ENCODE measurements at places on chromosomes 13 and 19.

DNA sequence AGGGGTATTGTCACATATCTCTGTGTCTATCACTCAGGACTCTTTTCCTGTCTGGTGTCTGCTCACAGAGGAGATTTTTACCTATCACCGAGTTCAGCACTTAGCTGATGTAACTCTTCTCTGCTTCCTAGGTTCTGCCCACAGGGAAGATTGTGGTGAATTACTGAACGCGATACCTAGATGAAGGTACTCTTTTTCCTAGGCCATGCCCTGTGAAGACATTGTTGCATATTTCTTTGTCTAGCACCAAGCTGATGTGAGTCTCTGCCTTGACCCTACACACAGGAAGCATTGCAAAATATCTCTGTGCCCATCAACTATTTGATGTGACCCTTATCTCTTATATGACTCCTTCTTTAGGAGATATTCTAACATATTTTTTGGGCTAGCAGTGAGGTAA, 72.1 kb upstream of the ZNF43 start:
- no peak for DNase-seq

DNA sequence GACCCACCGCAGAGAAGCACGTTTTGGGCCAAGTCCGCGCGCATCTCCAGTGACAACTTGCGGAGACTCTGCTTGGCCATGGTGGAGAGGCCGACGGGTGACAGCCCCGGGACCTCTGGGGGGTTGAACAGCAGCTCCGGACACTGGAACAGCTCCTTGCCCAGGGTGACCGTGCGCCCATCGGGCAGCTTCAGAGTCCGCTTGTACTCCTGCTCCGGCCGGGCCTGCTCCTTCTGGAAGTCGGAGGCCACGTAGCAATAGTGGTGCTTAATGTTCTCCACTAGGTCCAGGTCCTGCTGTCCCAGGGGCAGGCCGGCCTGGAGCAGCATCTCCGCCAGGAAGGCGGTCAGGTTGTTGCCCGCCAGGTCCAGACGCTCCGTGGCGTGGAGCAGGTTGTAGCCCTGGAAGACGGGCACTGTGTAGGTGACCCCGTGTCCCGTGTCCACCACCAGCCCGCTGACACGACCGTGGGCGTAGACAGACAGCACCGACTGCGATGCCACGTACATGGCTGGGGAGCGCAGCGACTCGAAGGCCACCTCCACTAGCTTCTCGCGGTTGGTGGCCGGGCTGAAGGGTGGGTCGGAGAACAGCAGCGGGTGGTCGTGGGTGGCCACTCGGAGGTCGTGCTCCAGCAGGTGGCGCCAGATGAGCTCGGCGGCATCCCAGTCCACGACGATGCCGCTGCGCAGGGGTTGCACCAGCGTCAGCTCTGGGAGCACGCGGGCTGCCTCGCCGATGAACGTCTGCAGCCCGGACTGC, 743 bp downstream of the ACTL9 start:
- DNase-seq: no peak

GRCh38 chr13:49521224-49521623, 25.5 kb downstream of the PHF11 start:
- DNase-seq: no peak

DNA sequence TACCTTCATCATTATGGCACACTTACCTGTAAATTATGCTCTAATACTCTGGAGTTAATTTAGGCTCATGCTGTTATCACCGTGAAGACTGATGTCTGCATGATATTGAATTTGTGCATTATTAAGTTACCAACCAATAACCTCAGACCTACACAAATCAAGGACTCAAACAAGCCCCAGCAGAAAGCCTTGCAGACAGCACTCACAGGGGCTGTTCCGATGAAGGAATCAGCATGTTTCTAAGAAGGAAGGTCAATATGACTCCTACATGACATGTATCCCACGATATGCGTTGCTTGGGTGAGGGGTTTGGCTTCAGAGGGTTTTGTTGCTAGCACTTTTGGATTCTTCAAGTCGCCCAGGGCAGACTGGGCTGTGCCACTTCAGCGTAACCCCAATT, 1071.2 kb upstream of the SLC10A2 start:
- no peak for DNase-seq

- no peak for DNase-seq
These were observed 318.8 kb upstream of the DACH1 start for GRCh38 chr13:72185776-72186175.

- no peak for DNase-seq
These were observed 7.2 kb downstream of the UHRF1 start for GRCh38 chr19:4916292-4917082.

DNA sequence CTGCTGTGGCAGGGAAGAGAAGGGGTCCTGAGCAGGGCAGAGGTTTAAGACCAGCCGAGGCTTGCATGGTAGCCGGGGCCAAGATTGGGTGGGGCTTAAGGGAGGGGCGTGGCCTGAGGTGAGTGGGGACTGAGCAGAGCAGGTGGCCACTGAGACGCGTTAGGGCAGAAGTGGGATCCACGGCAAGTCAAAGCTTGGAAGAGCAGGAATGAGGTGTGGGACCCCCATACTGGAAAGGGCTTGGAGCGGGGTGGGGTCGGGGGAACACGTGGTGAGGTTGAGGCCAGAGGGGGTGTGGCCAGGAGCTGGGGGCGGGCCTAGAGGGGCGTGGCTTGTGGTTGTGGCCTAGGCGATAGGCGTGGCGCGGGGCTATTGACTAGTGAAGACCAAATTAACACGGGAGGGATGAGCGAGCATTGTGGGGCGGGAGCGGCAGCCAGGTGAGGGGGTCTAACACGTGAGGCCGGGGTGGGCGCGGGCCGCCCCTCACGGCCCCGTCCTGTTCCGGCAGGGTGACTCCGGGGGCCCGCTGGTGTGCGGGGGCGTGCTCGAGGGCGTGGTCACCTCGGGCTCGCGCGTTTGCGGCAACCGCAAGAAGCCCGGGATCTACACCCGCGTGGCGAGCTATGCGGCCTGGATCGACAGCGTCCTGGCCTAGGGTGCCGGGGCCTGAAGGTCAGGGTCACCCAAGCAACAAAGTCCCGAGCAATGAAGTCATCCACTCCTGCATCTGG, 3.3 kb downstream of the CFD start:
- DNase-seq: no peak

- DNase-seq: peak; percentile 72
These were observed 1.4 kb downstream of the CAPNS1 start for GRCh38 chr19:36141039-36141927.

DNA sequence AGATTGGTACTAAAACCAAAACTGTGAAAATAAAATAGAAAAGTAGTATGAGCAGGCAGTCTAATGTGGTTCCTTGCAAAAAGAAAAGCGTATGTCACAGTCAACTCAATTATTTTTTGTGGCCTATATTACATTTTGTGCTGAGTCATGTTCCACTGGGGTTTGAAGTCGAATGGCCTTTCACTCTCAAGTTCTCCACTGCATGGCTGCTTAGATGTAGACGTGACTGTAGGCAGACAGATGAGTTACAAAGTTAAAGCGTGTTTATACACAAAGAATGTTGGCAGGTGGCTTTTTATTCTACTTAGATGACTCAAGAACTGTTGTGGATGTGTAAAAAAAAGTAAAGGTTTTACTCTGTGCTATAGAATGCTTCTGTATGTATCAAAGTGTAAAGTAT, 133.9 kb downstream of the SLITRK6 start:
- no peak for DNase-seq

GRCh38 chr13:24119626-24120508, 40.7 kb upstream of the SPATA13 start:
- DNase-seq: peak; percentile 82

DNA sequence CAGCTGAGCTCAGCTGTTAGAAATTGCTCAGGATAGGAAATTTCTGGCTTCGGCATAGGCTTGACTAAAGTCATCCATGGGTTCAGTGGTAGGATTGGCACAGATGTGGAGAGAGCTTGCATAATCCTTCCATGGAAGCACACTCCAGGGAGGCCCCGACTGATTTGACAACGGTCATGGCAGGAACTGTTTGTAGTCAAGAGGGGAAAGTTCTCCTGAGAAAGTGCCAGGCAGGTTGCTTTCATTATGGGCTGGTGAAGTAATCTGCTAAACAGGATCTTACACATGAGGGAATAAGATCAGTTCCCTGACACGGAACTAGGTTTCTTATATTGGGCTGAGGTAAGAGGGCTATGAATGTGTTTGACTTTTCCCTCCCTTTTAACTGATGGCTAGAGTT, 120.1 kb downstream of the RGCC start:
- DNase-seq: peak; percentile 50

DNA sequence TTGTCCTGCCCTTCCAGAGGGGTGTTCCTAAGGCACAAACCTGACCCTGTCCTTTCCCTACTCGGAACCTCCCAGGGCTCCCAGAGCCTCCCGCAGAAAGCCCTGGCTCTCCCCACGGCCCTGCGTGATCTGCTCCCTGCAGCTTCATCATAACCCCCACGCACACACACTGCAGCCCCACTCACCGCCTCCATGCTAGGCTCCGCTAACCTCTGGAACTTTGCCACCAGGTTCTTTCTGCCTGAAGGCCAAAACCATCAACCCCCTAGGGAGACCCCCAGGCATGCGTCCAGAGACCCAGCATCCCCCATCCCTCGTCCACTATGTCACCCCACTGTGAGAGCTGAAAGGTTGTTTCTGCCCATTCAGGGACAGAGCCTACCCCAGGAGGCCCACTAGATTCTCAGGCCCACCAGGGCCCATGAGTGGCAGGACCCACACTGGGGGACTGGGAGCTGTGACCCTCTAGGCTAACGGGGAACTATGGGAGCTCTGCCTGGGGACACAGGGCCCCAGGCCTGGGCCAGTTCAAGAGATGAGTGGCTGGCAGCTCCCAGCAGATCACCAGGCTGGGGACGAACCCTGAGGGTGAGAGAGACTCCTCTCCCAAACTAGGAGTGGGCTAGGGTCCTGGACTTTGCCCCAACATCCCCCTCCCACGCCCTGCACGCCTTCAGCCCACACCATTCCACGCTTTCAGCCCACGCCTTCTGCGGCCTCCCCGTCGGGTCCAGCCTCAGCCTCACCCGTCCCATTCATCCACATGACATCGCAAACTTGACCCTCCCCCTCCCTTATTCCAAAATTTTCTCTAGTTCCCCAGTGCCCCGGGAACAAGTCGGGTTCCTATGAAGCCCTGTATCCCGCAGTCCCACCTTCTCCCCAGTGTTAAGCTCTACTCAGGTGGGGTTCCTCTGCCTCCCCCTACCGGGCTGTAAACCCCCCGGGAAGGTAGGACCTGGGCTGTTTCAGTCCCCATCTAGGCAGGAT, 33.2 kb upstream of the PNMA8B start:
- DNase-seq: no peak

- peak; percentile 33 for DNase-seq
These were observed 33.3 kb downstream of the SUGP2 start for GRCh38 chr19:18999896-19000620.

DNA sequence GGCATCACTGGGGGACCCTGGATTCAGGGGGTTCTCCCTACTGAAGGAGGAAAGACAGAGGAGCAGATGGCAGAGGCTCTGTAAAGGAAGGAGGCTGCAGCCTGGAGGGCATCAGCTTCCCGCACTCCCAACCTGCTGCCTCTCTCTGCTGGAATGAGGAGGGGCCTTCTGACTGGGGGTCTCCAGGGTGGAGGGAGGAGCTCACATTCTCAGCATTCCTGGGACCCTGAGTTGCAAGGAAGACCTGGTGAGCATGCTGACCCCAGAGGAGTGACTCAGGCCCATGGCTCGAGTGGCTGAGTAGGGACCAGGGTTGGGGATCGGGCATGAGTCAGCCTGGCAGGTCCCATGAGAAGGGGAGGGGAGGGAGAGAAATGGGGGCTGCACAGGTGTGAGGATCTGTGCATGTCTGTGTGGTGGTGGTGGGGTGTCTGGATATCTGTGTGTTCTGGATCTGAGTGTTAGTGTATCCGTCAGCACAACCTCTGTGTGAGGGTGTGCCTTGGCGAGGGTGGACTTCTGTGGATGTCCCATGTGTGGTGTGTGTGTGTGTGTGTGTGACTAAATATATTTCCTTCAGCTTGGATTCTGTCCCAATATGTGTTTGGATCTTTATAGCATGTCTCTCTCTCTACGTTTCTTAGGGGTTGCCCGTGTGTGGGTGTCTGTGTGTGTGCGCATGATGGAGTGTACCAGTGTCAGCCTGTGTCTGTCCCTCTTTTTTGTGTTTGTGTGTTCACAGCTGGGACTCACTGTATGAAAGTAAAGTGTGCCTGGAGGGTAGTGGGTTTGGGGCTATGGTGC, 4.6 kb downstream of the AXL start:
- DNase-seq: peak; percentile 42

DNA sequence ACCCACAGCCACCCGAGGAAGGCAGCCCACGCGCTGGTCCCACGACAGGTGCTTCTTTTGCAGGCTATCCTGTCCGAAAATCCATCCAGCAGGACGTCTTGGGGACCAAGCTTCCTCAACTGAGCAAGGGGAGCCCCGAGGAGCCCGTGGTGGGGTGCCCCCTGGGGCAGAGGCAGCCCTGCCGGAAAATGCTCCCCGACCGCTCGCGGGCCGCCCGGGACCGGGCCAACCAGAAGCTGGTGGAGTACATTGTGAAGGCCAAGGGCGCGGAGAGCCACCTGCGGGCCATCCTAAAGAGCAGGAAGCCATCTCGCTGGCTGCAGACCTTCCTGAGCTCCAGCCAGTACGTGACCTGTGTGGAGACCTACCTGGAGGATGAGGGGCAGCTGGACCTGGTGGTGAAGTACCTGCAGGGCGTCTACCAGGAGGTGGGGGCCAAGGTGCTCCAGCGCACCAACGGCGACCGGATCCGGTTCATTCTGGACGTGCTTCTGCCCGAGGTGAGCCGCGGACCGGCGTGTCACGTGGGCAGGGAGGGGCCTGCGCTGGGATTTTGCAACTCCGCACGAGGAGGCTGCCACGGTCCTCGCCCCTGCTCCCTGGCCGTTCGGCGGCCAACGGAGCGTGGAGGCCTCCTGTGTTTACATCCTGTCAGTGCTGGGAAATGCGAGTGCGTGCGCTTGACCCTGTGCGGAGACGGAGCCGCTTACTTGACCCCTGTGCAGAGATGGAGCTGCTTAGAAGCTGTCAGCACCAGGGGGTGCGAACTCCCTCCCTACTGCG, 12.9 kb upstream of the NDUFS7 start:
- no peak for DNase-seq

- no peak for DNase-seq
These were observed 1.7 kb downstream of the ARHGAP35 start for GRCh38 chr19:46862503-46862834.

- no peak for DNase-seq
These were observed 6.3 kb downstream of the SNRNP70 start for GRCh38 chr19:49091391-49092038.

DNA sequence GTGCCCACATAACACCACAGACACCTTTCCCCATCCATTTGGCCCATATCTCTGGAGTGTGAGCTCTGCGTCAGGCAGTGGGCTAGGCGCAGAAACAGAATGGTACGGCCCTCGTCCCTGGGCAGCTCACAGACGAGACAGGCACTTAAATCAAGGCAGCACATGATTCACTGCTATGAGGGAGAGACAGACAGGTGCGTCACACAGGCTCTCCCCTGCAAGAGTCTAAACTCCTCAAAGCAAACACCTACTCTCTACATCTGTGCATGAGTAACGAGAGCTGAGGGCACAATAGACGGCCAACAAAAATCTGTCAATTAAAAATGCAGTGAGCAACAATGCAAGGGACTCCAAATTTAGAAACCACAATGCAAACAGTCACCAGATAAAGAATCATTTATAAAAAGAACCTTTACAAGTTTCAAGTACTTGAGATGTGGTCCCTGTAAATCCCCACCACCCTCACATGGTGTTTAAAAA, 348.9 kb downstream of the UQCRFS1 start:
- no peak for DNase-seq

GRCh38 chr13:85728811-85729210, 70.4 kb downstream of the SLITRK6 start:
- no peak for DNase-seq

GRCh38 chr19:21767065-21767800, at the start of gene ZNF100:
ZNF100 (minus strand) TSS chr19:21767579; CDS start chr19:21767429, 150 bp downstream.
- peak; percentile 91 for DNase-seq

All from amniotic epithelial cell (primary cell).